A549 treated with GW870086 at 1 μM for 4 hours (cell line): ENCODE measurements at places on chromosomes 5 and 9. TPM values are rescaled to one million over a fixed set of nuclear protein-coding genes. Genes with fewer than 3 reads are reported as not detected.

The NEURL1B gene
- 2.3 to 4.7 TPM (median 4.1 TPM) in 5 replicates for total RNA-seq

The C5orf58 gene
- total RNA-seq, result not detected in 5 replicates

The BRINP1 gene
- 0.15 to 0.27 TPM (median 0.17 TPM) in 5 replicates for total RNA-seq

The NXNL2 gene
- total RNA-seq, result 0.45 to 1.0 TPM (median 0.80 TPM) in 5 replicates

The KIF20A gene
- total RNA-seq, result 37.8 to 49.5 TPM (median 41.9 TPM) in 5 replicates

The RAPGEF1 gene
- total RNA-seq, result 40.7 to 56.4 TPM (median 53.5 TPM) in 5 replicates

The ADAMTS16 gene
- total RNA-seq, result 1.5 to 1.9 TPM (median 1.6 TPM) in 5 replicates

The PCDHGB7 gene
- 0.03 to 0.06 TPM in 2 of 5 replicates, not detected in the others for total RNA-seq

The SNCB gene
- 0.74 to 1.3 TPM (median 0.96 TPM) in 5 replicates for total RNA-seq

The SLC6A18 gene
- total RNA-seq, result not detected in 5 replicates

The LAMC3 gene
- 1.5 to 3.2 TPM (median 2.1 TPM) in 5 replicates for total RNA-seq

The LIX1 gene
- not detected in 5 replicates for total RNA-seq

The ZNF366 gene
- total RNA-seq, result not detected in 5 replicates

The NR6A1 gene
- 1.4 to 2.2 TPM (median 1.8 TPM) in 5 replicates for total RNA-seq

The CD14 gene
- total RNA-seq, result 3.0 to 4.8 TPM (median 4.6 TPM) in 5 replicates
